Transverse colon (tissue), 4 donors: ENCODE measurements at places on chromosomes 13 and 19.

DNA sequence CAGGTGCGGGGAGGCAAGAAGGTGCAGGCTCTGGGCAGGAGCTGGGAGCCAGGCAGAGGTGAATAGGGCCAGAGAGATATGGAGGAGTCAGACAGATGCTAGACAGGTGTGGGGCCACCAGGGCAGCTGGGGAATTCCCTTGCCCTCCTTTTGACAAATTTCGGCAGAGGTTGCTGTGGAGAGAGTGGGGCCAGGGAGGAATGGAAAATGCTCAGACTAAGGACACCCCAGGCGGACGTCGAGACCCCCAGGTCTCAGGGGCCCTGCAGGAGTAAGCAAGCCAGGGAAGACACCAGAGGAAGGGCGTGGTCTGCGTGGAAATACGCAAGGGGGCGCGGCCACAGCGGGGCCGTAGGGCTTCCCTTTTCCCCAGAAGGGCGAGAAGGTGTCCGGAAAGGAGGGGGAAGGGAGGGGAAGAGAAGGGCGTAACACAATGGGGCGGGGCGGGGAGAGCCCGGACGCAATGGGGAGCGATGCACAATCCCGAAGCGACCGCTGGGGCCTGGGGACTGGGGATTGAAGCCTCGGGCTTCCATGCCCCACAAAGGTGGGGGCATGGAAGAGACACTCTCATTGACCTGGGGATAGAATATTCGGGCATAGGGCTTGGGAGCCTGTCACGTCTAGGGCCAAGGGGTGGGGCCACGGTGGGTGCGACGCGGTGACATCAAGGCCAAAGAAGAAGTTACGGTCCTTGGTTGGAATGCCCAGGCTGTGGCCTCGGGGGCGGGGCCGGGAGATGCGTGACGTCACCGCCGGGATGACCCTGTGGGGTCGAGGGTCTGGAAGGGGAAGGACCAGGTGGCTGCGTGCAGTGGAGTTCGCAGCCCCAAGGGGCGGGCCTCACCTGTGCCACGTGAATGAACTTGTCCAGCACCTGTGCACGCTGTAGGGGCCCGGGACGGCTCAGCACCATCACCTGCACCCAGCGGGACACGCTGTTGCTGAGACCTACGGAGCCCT, 8.2 kb downstream of the RASGRP4 start:
- peak; percentile 75 for DNase-seq

DNA sequence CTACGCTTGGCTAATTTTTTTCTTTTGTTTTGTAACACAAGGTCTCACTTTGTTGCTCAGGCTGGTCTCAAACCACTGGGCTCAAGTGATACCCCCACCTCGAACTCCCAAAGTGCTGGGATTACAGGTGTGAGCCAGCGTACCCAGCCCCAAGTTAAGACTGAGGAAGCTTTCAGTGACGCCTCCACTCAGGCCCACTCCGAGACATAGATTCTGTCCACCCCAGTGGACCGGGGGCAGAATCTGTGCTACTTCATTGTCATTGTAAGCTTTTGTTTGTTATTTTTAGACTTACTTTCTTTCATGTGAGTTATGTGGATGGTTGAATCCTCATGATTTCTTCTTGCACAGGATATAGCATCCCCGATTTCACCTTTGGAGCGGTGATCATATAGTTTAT, 156.9 kb upstream of the TSHZ3 start:
- DNase-seq: no peak

- no peak for DNase-seq
These were observed 24.5 kb downstream of the PPP5C start for GRCh38 chr19:46371371-46371901.

GRCh38 chr13:40576369-40576768, 90.1 kb downstream of the FOXO1 start:
- no peak for DNase-seq

GRCh38 chr13:102183509-102184182, 218.2 kb downstream of the FGF14 start:
- no peak for DNase-seq

DNA sequence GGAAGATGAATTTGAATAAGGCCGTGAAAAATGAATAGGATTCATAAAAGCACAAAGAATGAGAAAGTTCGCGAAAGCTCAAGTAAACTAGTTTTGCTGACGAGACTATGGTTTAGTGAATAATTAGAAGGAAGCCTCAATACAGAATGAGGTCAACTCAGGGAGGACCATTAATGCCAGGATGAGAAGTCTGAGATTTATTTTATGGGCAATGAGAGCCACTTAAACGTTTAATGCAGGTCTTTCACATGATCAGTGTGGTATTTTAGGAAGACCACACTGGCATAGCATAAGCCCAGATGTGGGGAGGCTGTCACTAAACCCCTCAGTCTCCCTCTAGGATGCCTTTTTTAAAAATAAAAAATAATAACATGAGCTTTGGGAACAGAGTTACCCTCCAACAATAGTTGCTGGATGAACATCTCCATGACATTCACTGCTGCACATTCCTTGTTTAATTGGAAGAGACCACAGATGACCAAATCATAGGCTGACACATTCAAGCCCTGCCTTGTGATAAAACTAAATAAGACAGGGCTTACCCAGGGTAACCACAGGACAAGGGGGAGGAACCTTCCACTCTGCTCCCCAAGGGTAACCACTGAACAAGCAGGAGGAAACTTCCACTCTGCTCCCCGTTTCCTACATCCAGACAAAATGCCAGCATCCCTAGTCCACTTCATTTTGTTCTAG, 43.6 kb upstream of the LSM14A start:
- no peak for DNase-seq

DNA sequence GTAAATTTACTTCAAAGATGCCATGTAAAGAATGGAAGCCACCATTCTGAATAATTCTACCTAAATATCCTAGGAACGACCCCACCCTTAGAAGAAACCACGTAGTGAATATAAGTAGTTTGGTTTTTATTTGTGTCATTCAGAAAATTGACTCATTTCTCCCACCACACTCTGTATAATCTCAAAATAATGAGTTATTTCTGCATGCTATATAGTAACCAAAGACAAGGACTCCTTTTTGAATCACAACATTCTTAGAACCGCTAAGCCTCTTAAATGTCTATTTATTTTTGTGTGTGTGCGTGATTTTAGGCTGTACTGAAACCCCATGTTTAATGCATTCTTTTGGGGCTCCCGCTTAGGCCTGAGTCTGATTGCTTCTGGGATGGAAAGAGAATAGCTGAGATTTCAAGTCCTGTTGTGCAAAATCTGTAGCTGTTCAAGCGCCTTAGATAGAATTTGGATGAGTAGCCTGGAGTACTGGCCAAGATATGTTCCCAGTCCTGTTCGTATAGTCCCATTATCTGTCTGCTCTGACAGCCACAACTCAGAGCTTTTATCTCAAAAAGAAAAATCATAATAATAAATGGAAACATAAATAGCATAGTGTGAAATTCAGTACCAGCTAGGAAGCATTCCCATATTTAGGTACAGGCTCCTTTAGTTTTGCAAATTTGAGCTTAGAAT, 532.4 kb upstream of the NBEA start:
- no peak for DNase-seq

DNA sequence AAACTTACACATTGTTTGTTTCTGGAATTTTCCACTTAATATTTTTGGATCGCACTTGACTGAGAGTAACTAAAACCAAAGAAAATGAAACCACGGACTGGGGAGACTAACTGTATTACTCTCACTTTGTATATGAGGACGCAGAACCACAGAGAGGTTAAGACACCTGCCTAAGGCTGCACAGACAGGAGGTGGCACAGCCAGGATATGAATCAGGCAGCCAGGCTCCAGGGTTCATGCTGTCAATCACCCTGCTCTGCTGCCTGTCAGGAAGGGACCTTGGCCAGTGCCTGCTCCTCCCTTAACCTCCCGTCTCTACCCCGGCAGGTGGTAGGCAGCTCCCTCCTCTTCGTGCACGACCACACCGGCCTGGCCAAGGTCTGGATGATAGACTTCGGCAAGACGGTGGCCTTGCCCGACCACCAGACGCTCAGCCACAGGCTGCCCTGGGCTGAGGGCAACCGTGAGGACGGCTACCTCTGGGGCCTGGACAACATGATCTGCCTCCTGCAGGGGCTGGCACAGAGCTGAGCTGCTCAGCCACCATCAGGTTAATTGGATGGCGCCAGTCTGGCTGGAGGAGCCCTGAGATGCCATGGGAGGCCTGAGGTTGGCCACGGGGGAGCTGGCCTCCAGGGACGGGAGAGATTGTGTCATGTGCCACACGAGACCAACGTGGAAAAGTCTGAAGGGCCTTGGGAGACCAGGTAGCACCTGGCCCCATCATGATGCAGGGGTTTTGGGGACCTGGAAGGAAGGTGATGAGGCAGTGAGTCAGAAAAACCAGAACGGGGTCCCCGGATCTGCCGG, 11.0 kb downstream of the ACTMAP start:
- no peak for DNase-seq

GRCh38 chr13:26372747-26373146, 118.8 kb downstream of the CDK8 start:
- no peak for DNase-seq

DNA sequence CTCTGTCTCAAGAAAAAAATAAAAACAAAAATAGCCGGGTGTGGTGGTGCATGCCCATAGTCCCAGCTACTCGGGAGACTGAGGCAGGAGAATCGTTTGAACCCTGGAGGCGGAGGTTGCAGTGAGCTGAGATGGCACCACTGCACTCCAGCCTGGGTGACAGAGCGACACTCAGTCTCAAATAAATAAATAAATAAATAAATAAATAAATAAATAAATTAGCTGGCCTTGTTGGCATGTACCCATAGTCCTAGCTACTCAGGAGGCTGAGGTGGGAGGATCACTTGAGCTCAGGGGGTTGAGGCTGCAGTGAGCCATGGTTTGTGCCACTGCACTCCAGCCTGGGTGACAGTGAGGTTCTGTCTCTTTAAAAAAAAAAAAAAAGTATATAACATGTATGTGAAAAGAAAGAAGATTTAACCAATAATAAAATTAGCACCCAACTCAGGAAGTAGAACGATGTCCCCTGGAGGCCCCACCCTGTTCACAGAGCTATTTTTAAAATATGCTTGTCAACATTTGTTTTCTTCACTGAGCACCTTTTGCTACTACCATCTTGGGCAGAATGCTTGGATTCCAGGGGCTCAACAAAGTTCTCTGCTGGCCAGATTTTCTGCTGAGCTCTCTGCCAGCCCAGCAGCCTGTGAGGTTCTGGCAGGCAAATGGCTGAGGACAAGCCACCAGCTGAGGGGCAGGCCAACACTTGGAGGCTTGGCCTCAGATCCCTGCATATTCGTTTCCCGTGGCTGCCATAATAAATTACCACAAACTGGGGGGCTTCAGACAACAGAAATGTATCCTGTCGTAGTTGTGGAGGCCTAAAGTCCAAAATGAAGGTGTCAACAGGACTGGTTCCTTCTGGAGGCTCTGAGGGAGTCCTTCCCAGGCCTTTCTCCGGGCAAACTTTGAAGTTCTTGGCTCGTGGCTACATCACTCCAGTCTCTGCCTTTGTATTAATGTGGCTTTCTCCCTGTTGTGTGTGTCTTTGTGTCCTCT, 5.2 kb downstream of the SLC25A42 start:
- no peak for DNase-seq

DNA sequence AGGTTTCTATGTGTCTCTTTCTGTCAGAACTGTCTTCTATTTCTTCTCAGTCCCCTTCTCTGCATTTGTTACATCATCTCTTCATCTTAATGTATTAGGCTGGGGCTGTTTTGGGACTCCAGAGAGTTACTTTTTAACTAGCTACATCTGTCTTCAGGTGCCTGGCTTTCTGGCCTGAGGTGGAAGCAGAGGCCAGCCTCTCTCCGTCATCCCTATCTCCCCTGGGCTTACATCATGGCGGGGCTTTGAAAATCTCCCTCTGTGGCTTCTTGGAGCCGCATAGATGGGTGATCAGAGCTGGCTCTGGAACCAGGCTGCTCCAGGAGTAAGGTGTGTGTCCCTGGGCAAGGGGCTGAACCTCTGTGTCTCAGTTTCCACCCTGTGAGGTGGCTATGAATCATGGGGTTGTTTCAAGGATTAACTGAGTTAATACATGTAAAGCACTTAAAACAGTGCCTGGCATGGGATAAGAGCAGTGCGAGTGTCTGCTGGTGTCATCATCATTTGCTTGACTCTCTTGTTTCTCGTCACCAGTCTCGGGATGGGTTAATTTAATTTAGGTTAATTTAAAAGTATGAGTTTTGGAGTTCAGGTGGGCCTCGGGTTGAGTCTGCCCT, 2.0 kb downstream of the EPN1 start:
- no peak for DNase-seq

DNA sequence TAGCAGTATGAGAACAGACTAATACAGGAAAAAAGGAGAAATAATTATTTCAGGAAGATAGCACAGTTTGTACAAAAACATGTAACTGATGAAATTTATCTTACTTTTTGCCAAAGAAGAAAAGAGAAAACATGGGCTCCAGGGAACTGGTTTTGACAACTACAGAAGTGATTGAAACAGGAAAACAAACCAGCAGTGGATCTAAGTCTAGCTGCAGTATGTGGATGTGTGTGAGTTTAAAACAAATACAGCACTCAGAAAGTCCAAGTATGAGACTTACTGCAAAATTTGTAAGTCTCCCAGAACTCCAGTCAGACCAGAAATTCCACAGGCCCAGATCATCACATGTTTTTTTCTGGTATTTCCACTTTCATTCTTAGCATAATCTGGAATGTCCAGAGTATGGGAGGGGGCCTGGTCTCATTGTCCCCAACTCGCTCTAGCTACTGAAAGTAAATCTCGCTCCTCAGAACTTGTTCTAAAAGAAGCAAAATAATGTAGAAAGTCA, 259.5 kb downstream of the NHLRC3 start:
- DNase-seq: no peak

DNA sequence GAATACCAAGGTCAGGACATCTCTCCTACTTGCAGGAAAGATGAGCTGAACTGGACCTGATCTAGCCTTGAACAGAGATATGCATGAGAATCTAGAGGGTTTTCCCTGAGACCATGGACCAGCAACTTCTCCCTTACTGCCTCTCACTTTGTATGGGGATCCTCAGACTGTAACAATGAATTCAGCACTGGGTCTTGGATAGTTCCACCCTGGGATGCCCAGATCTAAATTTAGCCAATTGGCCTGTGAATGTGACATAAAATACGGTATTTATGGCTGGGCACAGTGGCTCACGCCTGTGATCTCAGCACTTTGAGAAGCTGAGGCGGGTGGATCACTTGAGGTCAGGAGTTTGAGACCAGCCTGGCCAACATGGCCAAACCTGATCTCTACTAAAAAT, 15.3 kb upstream of the LILRA2 start:
- no peak for DNase-seq

GRCh38 chr19:38675611-38676010, 28.2 kb downstream of the ACTN4 start:
- no peak for DNase-seq

DNA sequence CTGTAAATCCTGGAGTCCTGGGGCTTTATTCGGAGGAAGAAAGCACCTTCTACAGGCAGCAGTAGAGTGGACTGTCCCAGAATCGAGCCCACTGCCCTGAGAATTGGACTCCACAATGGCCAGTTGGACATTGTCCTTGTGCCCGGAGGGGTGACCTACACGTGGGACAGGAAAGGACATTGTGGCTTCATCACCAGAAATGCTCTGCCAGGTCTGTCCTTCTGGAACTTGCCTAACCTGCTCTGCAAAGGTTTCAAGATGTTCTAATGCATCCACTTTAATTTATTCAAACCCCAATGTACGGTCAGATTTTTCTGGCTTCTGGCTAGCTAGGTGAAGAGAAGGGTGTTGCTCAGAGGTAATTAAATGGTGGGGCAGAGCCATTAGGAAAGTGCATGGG, 32.4 kb upstream of the SPATA13 start:
- DNase-seq: no peak

GRCh38 chr19:15538774-15539173, 30.4 kb downstream of the CYP4F22 start:
- DNase-seq: no peak

- DNase-seq: no peak
These were observed 4.5 kb downstream of the BSG start for GRCh38 chr19:576768-577438.

GRCh38 chr19:39304701-39305571, 8.7 kb downstream of the IFNL1 start:
- DNase-seq: no peak
